ENCODE measurements at places on chromosomes 3 and 15. TPM values are rescaled to one million over a fixed set of nuclear protein-coding genes. Genes with fewer than 3 reads are reported as not detected.

ZNF662 gene
- total RNA-seq, result 13.0 TPM

FBXL2 gene
- total RNA-seq, result 8.9 TPM

SLC2A2 gene
- total RNA-seq, result under 0.01 TPM

PTX3 gene
- 5.6 TPM for total RNA-seq

OXTR gene
- total RNA-seq, result 0.53 TPM

CELSR3 gene
- total RNA-seq, result 0.22 TPM

GHRL gene
- 0.40 TPM for total RNA-seq

KLHL40 gene
- 114 TPM for total RNA-seq

PLS1 gene
- total RNA-seq, result 0.27 TPM

EFCC1 gene
- 0.66 TPM for total RNA-seq

PROS1 gene
- total RNA-seq, result 22.5 TPM

SH2D7 gene
- not detected for total RNA-seq

SCN11A gene
- 2.0 TPM for total RNA-seq

EID1 gene
- total RNA-seq, result 269 TPM

USP4 gene
- 17.9 TPM for total RNA-seq

ITGB5 gene
- total RNA-seq, result 14.3 TPM

OR5H14 gene
- total RNA-seq, result not detected

LMAN1L gene
- 0.04 TPM for total RNA-seq

SIAH2 gene
- total RNA-seq, result 15.9 TPM

MUC20 gene
- total RNA-seq, result 0.66 TPM

PLXND1 gene
- 91.2 TPM for total RNA-seq

Data from muscle of leg (tissue), 16 donors.